Activated T-helper 9 cell treated with anti-CD3 and anti-CD28 coated beads, Interleukin-2, amount 50 U/mL, for 16 hours (primary cell): ENCODE measurements at places on chromosomes 1 and 21.

DNA sequence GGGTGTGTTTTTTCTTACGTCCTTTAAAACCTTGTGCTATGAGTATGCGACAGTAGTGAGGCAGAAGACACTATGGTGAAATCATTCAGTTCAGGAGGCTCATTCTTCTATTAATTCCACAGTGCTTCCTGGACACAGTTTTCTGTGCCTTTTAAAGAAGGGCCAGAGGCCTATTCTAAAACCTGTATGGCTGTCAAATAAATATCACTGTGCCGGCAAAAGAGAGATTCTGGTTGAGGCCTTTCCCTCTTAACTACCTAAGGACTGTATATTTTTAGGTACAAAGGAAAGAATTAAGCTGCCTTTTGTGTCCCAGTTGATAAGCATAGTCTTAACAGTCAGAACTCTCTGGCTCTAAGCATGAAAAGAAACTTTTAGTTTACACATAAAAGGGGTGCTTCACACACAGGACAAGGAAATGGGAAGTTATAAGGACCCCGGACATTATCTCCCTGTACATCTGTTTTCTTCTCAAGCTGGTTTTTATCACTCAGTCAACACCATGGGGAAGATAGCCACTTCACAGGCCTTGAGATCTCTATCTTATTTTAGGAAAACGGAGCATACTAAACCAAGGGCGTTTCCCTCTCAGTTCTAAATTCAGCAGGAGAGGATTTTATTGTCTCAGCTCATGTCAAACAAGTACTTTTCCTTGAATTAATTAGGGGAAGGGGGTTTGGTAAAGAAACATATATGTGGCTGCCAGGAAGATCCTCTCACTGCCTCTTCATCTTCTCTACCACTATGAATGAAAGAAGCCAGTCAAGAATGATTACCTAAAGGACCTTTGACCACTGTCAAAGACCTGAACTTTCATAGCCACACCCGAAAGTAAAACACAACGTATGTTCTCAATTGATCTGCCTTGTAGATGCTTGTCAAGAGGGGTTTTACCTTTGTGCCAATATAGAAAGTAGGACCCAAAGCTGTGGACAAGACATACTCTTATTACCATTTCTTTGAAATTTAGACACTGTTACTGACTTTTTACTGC, 71.4 kb upstream of the HSPA13 start:
- no peak for DNase-seq

DNA sequence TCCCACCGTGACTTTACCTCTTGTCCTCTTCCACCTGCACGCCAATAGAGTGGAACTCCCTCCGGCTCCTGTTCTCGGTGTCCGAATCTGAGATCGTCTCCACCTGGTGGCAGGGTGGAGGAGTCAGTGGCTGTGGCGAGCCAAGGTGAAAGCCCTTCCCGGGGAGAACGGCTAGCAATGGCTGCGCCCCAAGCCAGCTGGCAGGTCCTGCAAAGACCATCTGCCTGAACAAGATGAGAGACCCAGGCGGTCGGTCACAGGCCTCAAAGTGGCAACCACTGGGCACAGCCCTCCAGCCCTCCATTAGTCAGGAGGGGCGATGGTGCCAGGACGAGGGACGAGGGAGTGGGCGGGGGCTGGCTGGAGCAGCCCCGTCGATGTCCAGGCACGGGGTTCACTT, 25.4 kb upstream of the SMIM12 start:
- DNase-seq: no peak

DNA sequence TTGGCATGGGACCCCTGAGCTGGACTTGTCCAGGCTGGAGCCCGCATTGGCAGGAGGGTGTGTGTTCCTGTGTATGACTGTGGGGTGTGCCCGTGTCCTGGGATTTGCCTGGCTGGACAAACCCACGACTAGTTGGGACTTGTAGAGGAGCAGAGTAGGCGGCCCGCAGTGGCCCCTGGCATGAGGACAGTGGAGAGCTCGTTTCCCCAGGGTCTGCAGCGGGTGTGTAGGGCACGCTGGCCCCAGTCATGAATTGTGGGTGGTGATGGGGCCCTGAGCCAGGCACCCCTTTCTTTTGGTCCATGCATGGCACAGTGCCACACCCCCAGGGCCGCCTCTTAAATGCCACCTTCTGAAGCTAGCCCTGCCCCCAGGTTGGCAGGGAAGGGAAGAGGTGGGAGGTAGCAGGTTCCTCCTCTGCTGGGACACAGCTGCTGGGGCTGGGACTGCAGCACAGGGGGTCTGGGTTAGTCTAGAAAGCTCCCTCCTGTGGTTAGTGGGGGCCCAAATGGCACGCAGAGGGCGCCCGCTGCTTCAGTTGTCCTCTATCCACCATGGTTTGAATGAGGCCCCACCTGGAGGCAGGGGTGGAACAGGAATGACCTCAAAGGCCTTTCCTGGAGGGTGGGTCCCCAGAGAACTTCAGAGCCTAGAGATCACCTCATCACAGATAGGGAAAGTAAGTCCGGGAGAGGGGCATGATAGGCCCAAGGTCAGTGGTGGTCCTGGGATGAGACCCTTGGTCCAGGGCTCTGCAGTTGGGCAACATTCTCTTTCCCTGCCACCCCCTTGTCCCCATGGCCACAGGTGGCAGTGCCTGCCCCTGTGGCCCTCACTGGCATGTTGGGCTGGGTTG, 4.1 kb downstream of the CROCC start:
- no peak for DNase-seq

- DNase-seq: no peak
These were observed 37.2 kb upstream of the TSPAN2 start for GRCh38 chr1:115126516-115126915.

- no peak for DNase-seq
These were observed 62.3 kb upstream of the EDN2 start for GRCh38 chr1:41546833-41547135.

- no peak for DNase-seq
These were observed 42.1 kb downstream of the PARP1 start for GRCh38 chr1:226365831-226366231.

GRCh38 chr1:61825393-61825792, 83.1 kb downstream of the PATJ start:
- DNase-seq: no peak

DNA sequence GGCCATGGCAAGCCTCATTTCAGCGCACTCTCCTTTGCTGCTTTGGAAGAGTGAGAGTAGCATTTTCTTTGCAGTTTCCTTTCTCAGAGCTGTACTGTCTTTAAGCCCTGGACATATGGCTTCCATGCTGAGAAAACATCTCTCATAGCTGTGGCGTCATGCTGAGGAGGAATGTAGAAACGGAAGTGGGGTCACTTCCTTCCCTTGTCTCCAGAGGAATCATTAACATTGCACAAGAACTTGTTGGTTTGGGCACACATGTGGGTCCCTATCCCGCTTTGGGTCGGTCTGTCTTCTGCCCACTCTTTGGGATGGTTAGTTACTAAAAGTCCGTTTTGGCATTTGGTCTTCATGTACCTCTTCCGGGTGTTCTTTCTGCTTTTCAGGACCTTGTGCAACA, 5.6 kb downstream of the MFN2 start:
- no peak for DNase-seq

GRCh38 chr1:76613886-76614285, 253.4 kb upstream of the ST6GALNAC5 start:
- DNase-seq: no peak

- no peak for DNase-seq
These were observed 109.2 kb downstream of the OSBPL9 start for GRCh38 chr1:51726051-51726450.

DNA sequence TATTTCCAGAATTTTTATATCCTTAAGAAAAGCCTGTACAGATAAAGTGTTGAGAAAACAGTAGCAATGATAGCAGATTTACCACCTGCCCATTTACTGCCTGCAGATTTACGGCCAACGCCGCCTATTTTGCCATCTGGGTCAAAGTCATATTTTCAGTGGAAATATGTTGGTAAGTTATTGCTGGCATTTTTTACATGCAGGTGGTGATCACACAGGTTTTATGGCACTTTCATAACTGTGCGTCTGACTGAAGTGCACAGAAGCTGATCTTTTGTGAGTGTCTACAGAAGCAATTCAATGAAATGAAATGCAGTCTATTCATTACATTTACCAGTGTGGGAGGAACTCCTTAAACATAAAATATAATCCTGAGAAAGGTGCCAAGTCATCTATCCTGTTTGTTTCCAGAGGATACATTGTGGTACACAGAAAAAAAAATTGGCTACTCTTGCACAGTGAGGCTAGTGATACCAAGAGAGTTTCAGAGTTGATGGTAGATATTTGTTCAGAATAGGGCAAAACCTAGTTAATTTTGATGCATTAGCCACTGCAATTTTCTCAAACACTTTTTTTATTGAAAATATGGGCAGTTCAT, 458.5 kb downstream of the NEGR1 start:
- no peak for DNase-seq

DNA sequence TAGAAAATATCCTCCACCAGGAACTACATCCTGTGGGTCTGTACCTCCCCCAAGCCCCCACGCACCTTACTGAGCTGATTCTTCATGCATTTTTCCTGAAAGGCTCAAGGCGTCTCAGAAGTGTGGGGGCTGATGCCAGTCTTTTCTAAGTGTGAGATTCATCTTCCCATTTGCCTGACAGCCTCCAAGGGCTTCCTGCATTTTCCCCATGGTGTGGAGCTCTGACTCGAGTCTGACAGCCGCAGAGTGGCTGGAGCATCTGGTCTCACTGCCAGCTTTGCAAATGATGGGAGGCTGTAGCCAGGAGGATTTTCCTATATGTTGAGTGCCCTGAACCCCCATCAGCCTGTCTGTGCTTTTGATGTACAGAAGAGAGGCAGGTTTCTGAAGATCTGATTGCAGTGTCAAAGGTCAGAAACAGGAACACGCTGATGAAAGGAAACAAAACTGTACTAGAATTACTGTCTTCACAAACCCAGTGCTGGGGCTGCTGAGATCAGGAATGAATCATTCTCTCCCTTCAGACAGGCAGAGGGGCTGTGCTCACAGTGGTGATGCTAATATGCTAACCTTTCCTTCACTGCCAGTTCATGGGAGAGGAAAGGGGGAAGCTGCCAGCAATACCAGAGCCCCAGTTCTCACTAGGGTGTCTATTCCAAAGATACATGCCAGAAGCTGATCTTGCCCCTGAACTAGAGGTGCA, 201.5 kb upstream of the C1orf174 start:
- no peak for DNase-seq

DNA sequence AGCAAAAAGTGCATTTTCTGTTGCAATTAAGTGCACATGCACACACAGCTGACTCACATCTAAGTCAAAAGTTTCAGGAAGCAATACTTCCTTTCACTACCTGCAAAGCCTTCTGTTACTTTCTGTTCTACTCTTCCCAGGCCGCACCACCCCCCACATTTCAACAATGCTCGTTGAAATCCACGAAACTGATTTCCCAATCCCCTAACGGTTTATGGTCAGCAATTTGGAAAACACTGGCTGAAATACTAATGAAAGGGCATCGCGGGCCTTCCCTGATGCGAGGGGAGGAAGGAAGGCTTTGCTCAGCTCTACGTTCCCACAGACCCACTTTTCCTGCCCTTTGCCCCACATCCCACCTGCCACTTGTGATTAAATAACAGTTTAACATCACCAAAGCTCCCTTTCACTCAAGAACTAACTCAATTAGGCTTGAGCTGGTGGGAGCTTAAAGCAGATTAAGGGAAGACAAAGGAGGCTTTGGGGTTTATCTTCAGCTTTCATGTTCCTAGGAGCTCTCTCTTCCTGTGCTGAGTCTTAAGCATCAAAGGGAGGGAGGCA, 243.2 kb upstream of the RAB4A start:
- no peak for DNase-seq

GRCh38 chr1:158122833-158123388, 57.8 kb upstream of the CD1D start:
- DNase-seq: no peak

DNA sequence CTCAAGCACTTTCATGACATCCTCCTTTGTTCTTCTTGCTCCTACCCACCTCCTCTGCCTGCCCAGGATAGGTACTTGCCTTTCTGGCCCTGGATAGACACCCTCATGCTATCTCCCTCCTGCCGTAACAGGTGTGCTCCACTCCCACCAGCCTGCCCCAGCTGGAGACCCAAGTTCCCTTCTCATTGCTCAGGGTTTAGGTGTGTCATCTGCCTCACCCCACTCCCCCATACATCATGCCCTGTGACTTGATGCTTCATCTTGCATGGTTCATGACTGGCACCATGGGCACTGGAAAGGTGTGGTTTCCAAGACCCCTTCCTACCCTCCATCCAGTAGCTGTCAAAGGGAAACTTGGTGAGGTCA, 5.9 kb downstream of the RHEX start:
- no peak for DNase-seq

DNA sequence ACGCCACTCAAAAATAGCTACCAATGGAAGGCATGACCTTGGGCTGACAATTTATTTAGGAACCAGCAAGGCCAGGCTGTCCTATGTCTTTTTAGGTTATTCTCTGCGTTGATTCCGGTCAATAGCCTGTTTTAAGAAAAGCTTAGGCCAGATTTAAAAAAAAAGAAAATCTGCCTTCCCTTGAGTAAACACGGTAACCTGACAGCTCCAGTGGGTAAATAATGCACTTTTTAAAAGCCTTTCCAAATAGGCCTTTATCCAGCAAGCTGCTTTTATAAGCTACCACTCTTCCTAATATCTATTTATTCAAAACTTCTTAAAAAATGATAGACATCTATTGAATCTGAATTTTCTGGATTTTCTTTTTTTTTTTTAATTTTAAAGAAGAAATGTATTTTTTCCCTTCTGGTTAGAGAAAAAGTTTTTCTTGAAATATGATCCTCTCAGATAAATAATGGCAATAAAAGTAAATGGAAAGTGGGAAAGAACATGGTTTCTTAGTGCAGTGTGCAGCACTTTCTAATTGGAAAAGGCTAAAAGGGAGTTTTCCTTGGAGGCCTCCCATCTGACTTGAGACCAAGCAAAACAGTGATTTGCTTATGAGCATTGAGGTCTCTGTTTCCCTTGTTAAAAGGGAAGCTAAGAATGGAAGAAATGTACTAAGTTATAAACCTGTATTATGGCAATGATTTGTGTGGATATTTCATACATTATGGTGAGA, 281.0 kb upstream of the RUNX1 start:
- DNase-seq: no peak

GRCh38 chr1:205519541-205520131, 15.2 kb downstream of the CDK18 start:
- DNase-seq: no peak

- no peak for DNase-seq
These were observed 12.1 kb upstream of the ZNF496 start for GRCh38 chr1:247343801-247344200.

- no peak for DNase-seq
These were observed 5.0 kb downstream of the IGSF21 start for GRCh38 chr1:18112611-18113010.

- no peak for DNase-seq
These were observed 67.1 kb downstream of the UBE2T start for GRCh38 chr1:202274611-202275010.

GRCh38 chr1:203361945-203362719, 11.2 kb upstream of the FMOD start:
- DNase-seq: no peak

- DNase-seq: no peak
These were observed 45.2 kb downstream of the ZNF691 start for GRCh38 chr1:42891465-42892138.
